ENCODE measurements at places on chromosomes 12 and 14. TPM values are rescaled to one million over a fixed set of nuclear protein-coding genes. Genes with fewer than 3 reads are reported as not detected.

The TTC7B gene
- 7.1 TPM for total RNA-seq

DNA sequence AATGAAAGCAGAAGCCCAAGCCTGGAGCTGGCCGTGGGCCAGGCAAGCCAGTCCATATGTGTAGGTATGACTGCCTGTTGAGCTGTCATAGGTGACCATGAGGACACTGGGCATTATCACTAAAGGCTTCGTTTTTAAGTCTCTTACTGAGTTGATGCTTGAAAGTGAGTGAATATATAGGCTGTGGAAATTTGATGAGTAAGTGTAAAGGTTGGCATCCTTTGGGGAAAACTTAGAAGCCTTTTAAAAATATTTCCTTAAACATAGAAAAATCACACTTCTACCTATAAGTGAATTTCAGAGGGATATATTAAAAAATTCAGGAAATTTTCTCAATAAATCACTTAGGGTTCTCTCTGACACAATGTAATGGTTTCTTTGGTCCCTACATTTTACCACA lies 396.5 kb downstream of the FOXG1 start:
- no peaks in the 10 kb centered on the region for H3K27me3 ChIP-seq
- no peaks in the 10 kb centered on the region for H3K36me3 ChIP-seq
- no peaks in the 10 kb centered on the region for H3K4me1 ChIP-seq
- no peak overlapping the region for H3K27ac ChIP-seq
- H3K4me3 ChIP-seq, result no peak overlapping the region
- DNase-seq, result no peak

DNA sequence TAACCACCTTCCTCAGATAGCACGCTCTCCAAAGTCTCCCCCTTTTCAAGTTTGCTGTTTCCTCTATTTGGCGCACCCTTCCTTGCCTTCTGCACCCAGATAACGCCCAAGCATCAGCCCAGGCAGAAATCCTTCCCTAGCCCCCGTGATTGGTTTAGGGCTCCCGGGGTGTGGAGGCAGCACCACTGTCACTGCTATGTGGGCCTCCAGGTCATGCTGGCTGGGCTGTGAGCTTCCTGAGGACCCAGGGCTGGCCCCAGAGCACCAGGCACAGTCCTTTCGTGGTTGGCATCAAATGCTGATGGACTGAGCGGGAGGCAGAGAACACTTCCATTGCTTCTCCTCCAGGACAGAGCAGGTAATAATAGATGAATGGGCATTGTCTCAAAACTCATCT lies 311.4 kb downstream of the BCL11B start:
- H3K27me3 ChIP-seq, result no peaks in the 10 kb centered on the region
- H3K4me3 ChIP-seq, result no peak overlapping the region
- no peak overlapping the region for H3K27ac ChIP-seq
- no peak for DNase-seq
- H3K4me1 ChIP-seq, result peaks cover 49% of the 10 kb centered on the region

The ZC2HC1C gene
- 0.40 TPM for total RNA-seq

The GRIP1 gene
- total RNA-seq, result 3.4 TPM

DNA sequence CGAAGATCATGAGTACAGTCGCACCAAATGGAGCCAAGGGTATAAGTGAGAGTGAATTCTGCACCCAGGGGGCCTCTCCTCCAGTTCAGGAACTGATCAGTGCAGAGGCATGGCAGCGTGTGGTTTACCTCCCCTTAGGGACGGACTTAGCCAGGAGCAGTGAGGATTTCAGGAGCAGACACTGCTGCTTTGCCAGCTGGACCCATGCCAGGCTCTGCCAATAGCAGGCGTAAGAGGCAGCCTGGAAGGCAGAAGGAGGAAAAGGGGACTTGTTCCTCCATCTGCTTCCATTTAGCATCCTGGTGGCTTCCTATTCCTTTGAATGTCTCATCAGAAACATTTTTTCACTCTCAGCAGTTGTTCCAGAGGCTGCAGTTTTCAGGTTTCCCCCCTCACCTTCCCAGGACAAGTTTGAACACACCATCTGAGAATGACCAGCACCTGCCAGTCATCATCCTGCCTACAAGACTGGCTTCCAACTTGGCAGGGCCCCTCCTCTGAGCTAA lies 137.0 kb upstream of the LMNTD1 start:
- no peaks in the 10 kb centered on the region for H3K4me1 ChIP-seq
- H3K36me3 ChIP-seq, result no peaks in the 10 kb centered on the region
- DNase-seq, result no peak
- H3K27ac ChIP-seq, result no peak overlapping the region
- H3K27me3 ChIP-seq, result no peaks in the 10 kb centered on the region

DNA sequence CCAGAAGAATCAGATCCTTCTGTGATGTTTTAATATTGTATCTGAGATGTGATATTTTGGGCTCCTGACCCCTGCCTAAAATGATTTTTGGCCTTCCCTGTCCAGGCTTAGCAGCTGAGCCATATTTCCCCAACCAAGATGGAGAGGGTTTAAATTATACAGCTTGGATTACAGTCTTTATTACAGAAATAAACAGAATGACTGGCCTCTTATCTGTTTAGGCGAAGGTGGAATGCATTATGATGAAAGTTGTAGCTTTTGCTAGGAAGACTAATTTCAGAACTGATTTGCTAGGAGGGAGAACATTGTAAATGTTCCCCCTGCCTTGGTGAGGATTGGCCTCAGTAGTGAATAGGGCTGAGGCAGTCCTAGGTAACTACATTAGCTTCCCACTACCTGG lies 23.3 kb downstream of the BMAL2 start:
- H3K27ac ChIP-seq, result no peak overlapping the region
- H3K4me3 ChIP-seq, result no peak overlapping the region
- DNase-seq, result no peak
- H3K4me1 ChIP-seq, result no peaks in the 10 kb centered on the region
- no peaks in the 10 kb centered on the region for H3K36me3 ChIP-seq

The STAC3 gene
- total RNA-seq, result 2.6 TPM

Measured in activated naive CD8-positive, alpha-beta T cell treated with anti-CD3 and anti-CD28 coated beads for 36 hours (primary cell).